ENCODE measurements at places on chromosomes 12 and 14.

DNA sequence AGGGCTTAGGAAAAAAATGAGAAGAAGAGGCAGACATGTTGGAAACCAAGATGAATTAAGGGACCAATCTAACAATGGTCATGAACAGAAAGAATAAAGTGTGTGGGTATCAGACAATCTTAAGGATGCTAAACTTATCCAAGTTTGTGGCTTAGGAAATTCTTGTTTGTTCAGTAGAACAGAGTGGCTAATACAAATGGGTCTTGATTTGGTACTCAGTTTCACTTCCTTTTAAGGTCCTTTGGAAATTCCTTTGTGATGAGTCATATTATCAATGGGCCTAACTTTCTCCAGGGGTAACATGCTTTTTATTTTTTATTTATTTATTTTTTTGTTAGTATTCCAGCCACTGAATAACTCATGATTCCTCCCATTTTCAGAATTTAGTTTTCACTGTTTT is 1154.7 kb upstream of the FLRT2 start:
- DNase-seq: no peak

DNA sequence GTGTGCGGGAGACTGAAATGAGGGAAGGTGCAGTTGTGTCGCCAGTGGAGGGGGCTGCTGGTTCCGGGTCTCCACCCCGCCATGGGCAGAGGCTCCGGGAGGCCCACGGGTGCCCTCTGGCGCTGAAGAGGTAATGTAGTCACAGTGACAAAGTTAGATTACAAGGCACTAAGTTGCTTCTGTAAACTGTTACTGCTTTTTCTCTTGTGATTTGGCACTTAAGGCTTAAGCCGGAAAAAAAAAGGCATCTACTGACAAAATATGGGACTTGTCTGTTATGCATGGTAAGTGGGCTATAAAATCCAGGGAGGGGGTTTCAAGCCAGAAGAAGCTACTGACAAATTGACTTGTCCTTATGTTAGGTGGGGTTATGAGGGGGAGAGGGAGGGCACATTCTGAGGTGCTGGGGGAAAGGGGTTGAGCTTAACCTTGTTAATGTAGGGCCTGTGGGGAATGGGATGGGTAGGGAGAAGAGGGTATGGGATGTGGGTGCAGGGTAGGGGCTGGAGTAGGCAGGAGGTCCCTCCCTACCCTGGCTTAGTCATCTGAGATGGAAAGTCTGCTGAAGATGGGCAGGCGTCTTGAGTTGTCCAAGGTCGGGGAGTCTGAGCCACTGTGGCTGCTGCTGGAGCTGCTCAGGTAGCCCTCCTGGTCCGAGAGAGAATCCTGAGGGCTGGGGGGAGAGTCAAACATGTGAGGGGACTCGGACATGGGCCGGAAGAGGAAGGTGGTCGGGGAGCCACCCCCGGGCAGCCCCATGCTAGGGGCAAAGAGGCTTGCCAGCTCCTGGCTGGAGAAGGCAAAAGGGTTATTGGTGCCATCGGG is 3.7 kb downstream of the ZFP36L1 start:
- DNase-seq: peak; percentile 61

- DNase-seq: no peak
Measured at GRCh38 chr14:54567639-54568561, 972 bp downstream of the SAMD4A start.

- no peak for DNase-seq
Measured at GRCh38 chr14:82878951-82879350, 1345.3 kb upstream of the SEL1L start.

DNA sequence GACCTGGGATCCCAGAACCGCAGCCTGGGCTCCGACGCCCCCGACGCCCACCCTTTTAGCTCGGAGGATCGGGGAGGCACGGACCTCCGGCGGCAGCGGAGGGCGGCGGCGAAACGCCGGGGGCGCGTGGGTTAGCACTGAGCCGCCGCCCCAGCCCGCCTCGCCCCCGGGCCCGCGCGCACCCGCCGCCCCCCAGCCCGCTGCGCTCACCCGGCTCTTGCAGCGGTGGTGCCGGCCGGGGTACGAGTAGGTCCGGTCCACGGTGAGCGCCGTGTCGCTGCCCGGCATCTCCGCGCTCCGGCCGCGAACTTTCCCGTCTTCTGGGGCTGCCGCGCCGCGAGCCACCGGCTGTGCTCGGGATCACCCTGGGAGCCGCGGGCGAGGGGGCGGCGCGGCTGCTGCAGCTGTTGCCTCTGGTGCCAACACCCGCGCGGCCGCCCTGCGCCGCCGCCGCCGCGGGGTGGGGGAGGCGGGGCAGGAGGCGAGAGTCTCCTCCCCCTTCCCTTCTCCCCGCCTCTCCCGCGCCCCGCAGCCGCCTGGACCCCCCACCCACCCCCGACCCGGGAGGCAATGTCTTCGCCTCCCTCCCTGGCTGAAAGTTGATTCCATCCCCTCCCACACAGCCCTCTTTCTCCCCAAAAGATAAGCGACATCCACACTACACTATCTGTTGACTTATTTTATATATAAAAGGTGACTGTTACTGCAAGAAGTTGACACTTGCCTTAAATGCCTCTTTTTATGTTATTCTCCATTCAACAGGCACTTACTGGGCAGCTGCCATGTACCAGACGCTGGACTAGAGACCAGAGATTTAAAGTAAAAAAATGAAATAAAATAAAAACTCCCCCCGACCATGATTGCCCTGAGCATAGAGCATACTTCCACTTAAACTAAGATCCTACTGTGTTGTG is at the start of gene TMCC3:
Gene TMCC3, minus strand, starts transcription at position 415 of the 914 bp plus-strand sequence. Its CDS starts 127 bp downstream, at position 288.
- DNase-seq: no peak

GRCh38 chr14:68820119-68820518 is 27.3 kb upstream of the ZFP36L1 start:
- no peak for DNase-seq

GRCh38 chr12:82510386-82510785 is 152.1 kb downstream of the METTL25 start:
- DNase-seq: no peak

- DNase-seq: no peak
Measured at GRCh38 chr12:117622087-117622486, 260.7 kb upstream of the NOS1 start.

GRCh38 chr12:57205186-57205585 is 11.4 kb upstream of the NXPH4 start:
- no peak for DNase-seq

DNA sequence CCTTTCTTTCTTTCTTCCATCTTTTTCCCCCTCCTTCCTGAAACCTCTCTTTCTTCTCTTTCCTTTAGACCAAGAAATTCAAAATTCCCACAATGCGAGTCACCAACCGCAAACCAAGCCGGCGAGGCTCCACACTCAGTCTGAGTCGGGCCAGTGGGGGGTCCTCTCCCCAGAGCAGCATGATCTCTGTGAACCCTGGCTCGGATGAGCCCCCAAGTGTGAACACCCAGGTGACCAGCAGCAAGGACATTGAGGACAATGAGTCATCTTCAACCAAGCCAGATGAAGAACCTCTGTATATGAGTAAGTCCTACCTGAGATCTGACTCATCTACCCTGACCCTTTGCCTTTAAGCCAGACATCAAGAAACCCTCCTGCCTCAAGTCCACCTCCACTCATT is 88.6 kb upstream of the TMEM233 start:
- no peak for DNase-seq

DNA sequence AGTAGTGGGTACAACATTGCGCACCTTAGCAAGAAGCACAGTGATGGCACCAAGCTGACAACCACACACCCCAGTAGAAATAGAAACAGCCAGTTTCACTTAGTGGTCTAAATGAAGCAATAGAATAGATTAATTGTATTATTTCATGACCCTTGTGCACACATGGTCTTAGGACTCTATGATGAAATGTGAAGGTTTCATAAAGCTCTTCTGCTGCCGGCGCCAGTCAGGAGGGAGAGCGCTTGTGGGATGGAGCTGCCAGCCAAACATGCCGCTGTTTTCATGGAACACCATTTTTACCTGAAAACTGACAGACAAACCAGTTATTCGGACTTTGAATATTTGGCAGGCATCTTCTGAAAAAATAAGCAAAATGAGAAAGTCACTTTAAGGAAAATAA is 100.0 kb downstream of the PPP2R5C start:
- no peak for DNase-seq

DNA sequence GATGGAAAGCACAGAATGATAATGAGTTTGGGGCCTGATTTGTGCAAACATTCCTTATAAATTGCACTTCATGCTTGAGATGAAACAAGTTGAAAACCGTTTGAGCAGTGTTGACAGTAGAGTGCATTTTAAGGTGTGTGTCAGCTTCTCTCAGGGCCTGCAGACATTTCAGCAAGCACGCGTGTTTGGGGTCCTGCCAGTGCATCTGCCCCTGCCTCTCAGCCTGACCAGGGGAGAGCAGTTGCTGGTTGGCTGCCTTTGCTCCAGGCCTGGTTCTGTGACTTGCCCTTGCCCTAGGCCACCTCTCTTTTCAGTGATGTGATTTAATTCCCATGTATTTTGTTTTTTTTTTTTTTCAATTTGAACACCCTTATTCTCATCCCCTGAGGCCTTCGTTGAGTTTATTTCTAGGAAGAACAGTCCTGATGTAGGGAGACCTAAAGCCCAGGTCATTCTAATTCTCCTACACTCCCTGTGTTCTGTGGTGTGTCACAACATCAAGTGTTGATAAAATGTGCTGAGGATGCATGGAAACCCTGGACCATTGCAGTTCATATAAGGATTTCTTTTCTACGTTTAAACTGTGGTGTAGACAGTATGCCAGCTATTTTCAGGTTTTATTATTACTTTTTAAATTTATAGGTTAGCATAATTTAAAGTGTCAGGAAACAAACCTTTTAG is 40.1 kb upstream of the AMN start:
- no peak for DNase-seq

- no peak for DNase-seq
Measured at GRCh38 chr12:5456030-5456429, 24.1 kb downstream of the NTF3 start.

DNA sequence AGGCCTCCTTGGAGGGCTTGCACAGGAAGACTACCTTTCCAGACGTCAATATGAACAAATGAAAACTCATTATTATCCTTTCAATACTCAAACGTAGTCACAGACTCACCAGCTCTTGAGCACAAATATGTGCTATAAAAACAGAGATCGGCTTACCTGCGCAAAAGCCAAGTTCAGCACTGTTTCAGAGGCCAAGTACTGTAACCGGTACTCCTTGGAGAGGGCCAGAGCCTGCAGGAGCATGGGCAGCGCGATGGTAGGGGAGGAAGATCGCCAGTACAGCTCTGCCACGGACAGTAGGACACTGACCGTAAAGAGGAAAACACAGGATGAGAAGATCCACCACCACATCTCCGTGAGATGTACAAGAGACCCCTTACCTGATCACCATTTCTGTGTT is 21.6 kb upstream of the CAMKK2 start:
- no peak for DNase-seq

- no peak for DNase-seq
Measured at GRCh38 chr12:68975811-68976210, 42.8 kb upstream of the CPM start.

- no peak for DNase-seq
Measured at GRCh38 chr12:4133029-4133428, 140.5 kb upstream of the CCND2 start.

GRCh38 chr14:97382616-97383226 is 585.5 kb downstream of the VRK1 start:
- no peak for DNase-seq

GRCh38 chr12:28857369-28857768 is 291.7 kb upstream of the FAR2 start:
- no peak for DNase-seq

DNA sequence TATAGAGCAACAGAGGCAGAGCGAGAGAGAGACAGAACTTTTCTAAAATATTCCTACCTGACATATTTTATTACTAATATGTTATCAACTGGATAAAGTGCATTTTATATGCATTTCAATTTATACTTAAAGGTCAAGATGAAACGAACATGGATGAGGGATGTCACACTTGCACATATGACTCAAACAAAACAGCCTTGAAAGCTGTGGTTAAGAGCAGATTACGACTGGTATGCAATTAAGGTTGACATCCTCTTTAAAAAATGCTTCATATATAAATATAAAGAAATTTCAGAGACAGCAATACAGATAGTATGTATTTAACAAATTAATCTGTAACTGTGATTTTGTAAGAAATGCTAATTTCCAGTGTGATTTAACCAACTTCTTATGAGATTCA is 52.5 kb downstream of the LMO3 start:
- no peak for DNase-seq

GRCh38 chr12:122944605-122945592 is 21.4 kb downstream of the ABCB9 start:
- DNase-seq: no peak

GRCh38 chr14:73209953-73210352 is 27.4 kb upstream of the PAPLN start:
- DNase-seq: no peak

- DNase-seq: no peak
Measured at GRCh38 chr14:103199124-103199523, 75.9 kb downstream of the TNFAIP2 start.

DNA sequence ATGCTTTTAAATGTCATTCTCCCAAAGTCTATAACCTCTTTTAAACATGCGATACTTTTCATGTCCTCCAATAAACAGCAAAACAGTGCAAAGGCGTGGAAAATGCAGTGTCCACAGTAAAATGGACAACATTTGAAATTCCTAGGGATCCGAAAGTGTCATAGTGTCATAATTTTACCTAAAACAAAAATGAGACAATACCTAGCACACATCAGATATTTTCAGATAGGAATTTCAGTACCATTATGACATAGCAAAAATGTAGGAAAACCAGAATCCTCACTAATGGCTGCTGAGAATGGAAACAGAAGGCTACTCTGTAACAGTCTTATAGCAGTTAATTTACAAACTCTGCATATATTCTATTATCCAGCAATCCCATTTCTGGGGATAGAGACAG is 33.1 kb downstream of the KCNH5 start:
- DNase-seq: no peak

DNA sequence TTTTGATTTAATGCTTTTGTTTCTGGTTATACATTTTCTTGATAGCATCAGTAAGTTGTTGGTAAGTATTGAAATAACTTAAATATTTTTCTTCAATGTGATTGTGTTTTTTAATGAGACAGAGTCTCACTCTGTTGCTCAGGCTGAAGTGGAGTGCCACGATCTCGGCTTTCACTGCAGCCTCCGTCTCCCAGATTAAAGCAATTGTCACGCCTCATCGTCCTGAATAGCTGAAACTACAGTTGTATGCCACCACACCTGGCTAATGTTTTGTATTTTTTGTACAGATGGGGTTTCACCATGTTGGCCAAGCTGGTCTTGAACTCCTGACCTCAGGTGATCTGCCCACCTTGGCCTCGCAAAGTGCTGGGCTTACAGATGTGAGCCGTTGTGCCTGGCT is 78.8 kb downstream of the FGD4 start:
- DNase-seq: no peak

- peak; percentile 91 for DNase-seq
Measured at GRCh38 chr12:129064209-129064855, 211.1 kb downstream of the GLT1D1 start.

GRCh38 chr12:3336606-3337311 is 154.2 kb upstream of the PRMT8 start:
- no peak for DNase-seq

DNA sequence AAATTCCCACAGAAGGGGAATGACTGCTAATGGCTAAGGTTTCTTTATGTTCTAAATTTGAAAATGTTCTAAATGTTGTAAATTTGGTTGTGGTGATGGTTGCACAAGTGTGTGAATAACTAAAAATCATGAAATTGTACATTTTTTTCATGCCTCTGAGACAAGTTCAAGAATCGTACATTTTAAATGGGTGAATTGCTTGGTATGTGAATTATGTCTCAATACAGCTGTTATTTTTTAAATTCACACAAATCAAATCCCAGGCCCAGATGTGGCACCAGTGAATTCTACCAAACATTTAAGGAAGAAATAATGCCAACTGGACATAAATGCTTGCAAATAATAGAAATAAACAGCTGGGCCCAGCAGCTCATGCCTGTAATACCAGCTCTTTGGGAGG is 28.6 kb upstream of the RND1 start:
- DNase-seq: no peak
